Left cardiac atrium (tissue), 4 donors: ENCODE measurements at places on chromosomes 12 and 14.

GRCh38 chr14:75570797-75571196 is 7.6 kb upstream of the FLVCR2 start:
- DNase-seq: no peak

GRCh38 chr12:19819231-19819630 is 379.9 kb downstream of the AEBP2 start:
- peak; percentile 55 for DNase-seq

- DNase-seq: no peak
Measured at GRCh38 chr12:76757694-76758093, 6.2 kb upstream of the ZDHHC17 start.

GRCh38 chr12:46752396-46752795 is 73.4 kb downstream of the SLC38A4 start:
- no peak for DNase-seq

GRCh38 chr12:122866379-122866778 is 29.5 kb downstream of the VPS37B start:
- DNase-seq: peak; percentile 30

GRCh38 chr14:22630486-22630885 is 13.7 kb downstream of the OR6J1 start:
- DNase-seq: no peak

- DNase-seq: no peak
Measured at GRCh38 chr12:78530100-78530765, 334.3 kb upstream of the SYT1 start.

DNA sequence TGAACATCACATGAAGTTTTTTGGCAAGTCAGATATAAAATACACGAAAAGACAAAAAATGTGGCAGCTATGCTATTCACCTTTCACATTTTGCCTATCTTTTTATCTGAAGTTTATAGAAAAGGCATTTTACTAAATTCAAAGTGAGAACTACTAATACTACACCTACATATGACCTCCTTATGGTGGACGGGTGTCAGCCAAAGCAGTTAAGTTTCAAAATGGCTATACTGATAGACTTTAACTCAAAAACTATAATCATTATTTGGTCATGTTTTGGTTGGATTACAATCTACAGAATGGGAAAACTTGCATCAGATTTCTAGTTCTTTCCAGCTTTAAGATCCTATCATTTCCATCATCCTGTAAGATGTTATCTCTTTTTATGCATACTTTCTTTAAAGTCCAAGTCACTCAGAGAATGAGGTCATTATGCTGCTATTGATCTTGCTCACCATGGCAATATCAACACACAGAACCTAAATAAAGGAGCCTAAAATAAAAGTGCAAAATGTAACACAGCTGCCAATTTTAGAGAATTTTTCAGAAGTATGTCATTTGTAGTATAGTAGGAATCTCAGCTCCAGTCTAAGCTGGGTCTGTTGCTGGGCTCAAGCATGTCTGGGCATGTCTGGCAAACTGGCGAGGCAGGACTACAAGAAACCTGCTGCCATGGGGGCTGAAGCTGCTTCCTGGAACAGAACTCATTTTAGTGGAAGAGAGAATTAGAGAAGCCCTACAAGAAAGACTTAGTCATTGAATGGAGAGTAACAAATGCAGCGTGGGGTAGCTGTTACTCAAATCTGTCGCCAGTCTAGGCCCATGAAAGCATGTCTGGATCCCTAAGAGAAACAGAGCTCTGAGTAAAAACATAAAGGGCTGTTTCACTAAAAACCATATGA is 7.6 kb upstream of the AEBP2 start:
- DNase-seq: no peak

DNA sequence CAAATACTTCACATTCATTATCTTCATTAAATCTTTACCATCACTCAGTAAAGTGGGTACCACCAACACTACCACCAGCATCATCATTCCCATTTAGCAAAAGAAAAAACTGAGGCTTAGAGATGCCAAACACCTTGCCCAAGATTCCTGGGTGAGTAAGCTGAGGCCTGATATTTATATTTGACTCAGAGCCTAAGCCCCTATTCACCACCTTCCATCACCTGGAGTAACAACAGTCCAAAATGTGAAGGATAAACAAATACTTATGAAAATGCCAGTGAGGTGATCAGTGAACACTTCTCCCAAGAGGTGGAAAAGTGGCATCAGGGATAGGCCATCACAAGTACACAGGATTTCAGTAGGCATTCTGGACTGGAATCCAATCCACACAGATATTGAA is 3.7 kb downstream of the SLC38A1 start:
- DNase-seq: no peak

- no peak for DNase-seq
Measured at GRCh38 chr14:97705107-97705506, 907.9 kb downstream of the VRK1 start.

DNA sequence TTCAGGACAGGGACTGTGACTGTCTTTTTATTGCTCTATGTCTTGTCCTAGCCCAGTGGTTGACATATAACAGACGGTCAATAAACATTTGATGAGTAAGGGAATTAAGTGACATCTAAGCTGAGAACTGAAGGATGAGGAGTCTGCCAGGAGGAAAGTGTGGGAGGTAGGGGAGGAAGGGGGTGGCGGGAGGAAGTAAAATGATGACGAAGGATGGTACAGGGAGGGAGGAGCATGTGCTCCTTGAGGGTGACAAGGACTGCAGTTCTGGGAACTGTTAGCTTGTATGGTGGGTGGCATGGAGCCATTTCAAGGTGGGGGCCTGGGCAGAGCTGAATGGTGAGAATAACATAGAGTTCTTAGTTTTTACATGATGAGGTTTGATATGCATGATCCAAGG is 64.4 kb downstream of the RGS6 start:
- no peak for DNase-seq

DNA sequence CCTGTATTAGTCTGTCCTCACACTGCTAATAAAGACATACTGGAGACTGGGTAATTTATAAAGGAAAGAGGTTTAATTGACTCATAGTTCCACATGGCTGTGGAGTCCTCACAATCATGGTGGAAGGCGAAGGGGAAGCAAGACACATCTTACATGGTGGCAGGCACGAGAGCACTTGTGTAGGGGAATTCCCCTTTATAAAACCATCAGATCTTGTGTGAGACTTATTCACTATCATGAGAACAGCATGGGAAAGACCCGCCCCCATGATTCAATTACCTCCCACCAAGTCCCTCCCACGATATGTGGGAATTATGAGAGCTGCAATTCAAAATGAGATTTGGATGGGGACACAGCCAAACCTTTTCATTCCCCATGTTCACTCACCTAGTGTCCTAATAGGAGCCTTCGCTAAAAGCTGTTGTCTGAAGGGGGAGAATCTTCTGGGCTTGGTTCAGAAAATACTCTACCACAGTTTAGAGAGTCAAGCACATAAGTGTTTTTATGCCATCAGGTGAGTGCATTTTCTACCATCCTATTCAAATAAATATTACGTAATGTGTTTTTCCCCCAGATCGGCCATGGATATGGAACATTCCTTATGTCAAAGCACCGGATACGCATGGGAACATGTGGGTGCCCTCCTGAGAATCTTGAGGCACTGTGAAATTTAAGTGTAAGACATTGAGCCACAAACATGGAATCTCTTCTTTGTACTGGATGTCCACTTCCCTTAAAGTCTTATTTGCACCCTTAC is 19.1 kb upstream of the KCNK13 start:
- DNase-seq: no peak

DNA sequence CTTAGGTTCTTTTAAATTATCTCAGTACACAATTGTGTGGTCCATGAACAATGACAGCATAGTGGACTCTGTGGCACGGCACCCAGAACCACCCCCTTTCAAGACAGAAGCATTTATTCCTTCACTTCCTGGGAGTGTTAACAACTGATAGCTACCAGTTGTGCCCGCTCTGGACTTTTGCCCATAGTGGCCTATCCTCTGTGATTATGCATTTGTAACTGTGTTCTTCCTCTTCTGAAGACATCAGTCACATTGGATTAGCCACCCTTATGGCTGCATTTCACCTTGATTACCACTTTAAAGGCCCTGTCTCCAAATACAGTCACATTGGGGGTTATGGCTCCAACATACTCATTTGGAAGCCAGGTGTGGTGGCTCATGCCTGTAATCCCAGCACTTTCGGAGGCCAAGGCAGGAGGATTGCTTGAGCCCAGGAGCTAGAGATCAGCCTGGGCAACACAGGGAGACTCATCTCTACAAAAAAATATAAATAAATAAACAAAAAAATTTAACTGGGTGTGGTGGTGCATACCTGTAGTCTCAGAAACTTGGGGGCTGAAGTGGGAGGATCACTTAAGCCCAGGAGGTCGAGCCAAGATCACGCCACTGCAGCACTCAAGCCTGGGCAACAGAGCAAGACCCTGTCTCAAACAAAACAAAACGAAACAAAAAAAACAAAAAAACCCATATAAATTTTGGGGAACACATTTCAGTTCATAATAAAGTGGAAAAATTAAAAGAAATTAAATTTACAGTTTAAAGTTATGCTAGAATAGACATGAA is 27.6 kb upstream of the PHC1 start:
- DNase-seq: no peak

DNA sequence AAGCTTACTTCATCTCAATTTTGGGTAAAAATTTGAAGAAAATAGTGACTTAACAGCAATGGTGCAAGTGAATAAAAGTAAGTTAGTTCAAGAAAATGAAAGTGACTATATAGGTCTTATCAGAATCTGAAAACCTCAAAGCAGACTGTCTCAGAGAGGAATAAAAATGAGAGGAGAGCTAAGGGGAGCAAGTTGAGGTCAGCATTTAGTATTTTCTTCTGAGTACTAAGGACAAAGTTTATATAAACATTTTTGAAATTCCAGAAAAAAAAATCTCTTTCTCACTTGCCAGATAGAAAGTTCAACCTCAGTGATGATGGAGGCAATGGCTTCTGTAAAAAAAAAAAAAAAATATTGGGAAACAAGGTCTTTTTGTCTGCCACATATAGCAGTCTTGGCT is 414.1 kb downstream of the NPAS3 start:
- DNase-seq: no peak

DNA sequence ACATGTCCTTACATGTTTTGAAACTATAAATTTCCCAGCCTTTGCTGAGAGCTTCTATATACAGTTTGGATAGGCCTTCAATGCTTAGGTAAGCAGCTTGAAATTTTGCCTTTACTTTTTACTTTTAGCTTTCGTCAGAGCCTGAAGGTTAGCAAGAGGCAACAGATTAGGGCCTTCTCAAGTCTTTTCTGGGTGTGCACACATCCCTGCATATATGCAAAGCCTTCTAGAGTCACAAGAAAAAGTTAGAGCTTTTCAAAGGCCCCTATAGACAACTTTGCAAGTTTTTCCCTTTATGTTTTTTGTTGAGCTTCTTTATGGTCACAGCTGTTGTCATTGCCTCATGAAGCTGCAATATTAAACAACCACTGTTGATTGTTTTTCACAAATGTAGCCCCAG is 778.4 kb downstream of the GALC start:
- no peak for DNase-seq

- no peak for DNase-seq
Measured at GRCh38 chr12:75766263-75767160, 255.1 kb upstream of the KRR1 start.

- peak; percentile 89 for DNase-seq
Measured at GRCh38 chr12:26126340-26127284, 1.8 kb upstream of the BHLHE41 start.

GRCh38 chr14:68172216-68172615 is 352.6 kb downstream of the RAD51B start:
- DNase-seq: no peak

- no peak for DNase-seq
Measured at GRCh38 chr12:120508537-120508936, 12.6 kb downstream of the DYNLL1 start.

- DNase-seq: no peak
Measured at GRCh38 chr12:90250042-90250441, 541.4 kb upstream of the ATP2B1 start.

GRCh38 chr14:51869411-51870100 is 9.1 kb downstream of the GNG2 start:
- DNase-seq: no peak

DNA sequence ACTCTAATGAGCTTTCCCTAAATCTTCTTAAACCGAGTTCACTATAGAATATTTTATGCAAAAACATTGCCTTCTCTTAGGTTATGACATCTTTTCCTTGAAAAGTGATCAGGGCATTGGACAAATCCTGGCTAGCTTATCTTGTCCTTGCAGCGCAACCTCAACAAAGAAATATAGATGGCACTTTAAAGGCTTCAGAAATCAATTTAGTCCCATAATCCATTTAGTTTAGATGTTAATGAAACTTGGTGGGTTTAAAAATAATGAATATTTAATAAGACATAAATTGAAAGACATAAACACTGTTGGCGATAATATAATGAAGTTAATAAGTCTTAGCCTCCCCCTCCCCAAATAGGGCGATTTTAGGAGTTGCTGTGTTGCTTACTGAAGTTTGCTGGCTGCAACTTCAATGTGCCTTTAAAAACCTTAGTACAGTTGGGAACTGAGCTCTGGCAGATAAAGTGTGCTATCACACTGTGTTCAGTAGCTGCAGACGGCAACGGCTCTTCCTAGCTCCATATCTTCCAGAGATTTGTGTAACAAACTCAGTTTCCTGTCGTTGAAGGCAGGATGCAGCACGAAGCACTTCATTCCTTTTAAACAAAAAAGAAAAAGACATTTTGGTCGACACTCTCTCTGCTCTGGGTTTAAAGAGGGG is 19.5 kb downstream of the PLXNC1 start:
- no peak for DNase-seq

GRCh38 chr12:82486524-82487235 is 128.4 kb downstream of the METTL25 start:
- no peak for DNase-seq

DNA sequence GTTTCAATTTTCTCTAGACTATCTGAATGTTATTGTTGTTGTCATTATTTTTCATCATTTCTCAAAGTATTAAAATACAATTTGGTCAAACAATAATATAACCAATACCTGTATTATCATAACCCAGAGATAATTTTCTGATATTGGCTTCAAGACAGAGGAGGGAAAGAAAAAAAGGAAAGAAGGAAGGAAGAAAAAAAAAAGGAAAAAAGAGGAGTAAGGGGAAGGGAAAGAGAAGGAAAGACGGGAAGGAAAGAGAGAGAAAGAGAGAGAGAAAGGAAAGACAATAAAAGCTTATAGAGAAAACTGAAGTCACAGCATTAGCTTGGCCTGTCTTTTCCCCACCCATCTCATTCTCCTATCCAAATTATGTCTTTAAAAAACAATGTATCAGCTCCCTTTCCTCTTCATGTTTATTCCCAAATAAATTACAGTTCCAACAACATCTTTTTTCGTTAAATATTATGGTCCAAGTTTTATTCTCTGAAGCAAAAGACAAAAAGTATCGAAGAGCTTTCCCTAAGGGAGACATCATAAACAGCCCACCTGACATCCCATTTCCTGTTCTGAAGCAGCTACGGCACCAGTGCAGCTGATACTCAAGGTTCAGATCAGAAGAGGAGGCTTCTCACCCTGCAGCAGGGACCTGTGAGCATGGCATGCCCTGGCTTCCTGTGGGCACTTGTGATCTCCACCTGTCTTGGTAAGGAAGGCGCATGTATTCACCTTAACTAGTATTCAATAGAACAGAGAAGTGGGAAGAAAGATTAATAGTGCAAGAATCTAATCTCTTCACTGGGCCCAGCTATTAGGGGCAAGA is 308.3 kb downstream of the DAD1 start:
- no peak for DNase-seq
